Tibial nerve (tissue), 4 donors: ENCODE measurements at places on chromosomes 13 and 19. TPM values are rescaled to one million over a fixed set of nuclear protein-coding genes. Genes with fewer than 3 reads are reported as not detected.

DNA sequence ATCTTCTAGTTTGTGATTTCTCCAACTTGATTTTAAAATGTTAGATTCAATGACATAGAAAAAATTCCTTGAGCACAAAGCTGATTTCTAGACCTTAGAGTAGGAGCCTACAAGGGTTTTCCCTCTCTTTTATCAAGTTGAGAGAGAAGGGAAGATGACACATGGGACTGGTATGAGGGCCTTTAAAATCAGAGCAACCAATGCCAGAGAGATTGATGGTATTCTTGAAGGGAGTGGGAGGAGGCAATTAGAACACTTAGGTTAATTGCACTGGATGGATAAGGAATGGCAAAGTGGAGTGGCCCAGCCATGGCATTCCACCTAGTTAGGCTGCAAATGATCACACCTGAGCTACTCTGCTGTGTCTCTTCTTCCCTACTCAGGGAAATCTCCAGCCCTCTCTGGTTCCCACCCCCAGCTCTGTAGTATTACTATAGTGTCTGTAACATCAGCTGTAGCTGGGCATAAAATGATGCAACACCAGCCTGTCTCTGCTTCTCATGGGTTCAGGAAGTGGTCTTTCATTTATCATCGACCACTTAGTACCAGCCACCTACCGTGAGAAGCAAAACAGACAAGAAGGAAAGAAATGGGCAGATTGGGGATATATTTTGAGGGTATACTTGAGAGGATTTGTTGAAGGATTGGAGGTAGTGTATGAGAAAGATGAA lies 333.6 kb downstream of the DLEU7 start:
- H3K36me3 ChIP-seq = no peaks in the 10 kb centered on the region
- no peaks in the 10 kb centered on the region for H3K27me3 ChIP-seq
- no peak for DNase-seq

DNA sequence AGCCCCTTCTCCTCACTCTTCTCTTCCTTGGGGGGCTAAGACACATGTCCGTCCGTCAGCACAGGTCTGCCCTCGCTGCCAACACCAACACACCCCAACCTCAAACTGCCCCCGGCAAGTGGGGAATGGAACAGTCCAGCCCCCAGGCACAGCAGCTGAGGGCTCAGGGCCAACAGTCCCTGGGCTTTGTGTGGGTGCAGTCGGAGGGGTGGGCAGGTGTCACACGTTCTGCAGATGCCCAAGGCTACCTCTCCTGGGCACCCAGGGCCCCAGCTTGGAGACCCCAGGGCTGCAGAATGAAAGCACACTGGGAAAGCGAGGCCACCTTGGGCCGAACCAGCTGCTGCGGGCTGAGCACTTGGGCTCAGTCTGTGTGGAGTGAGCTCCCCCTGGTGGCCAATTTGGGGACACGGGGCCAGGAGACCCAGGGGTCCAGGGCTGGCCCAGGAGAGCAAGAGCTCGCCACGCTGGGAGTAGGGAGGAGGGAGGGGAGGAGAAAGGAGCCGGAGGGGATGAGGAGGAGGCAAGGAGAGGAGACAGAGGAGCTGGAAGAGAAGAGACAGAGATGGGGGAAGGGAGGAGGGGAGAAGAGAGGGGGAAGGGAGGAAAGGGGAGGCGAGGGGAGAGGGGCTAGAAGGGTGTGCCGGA lies 14.0 kb upstream of the ATP8B3 start:
- H3K27ac ChIP-seq = peak overlapping the region; percentile 30
- H3K27me3 ChIP-seq = no peaks in the 10 kb centered on the region
- peak; percentile 64 for DNase-seq
- no peaks in the 10 kb centered on the region for H3K4me1 ChIP-seq

DNA sequence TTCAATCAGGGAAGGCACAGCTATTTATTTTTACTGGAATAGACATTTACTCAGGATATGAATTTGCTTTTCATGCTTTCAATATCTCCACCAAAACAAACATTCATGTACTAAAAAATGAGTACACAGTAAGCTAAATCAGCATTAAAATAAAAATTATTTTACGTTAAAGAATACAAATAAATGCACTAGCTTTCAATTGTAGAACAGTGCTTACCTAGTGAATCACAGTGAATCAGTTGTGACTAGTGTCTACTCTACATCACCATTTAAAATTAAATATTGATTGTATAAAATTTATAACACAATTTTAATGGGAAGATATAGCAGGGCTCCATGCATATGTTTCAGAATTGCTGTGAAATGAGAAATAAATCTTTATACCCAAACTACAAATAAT lies 929.6 kb upstream of the ATXN8OS start:
- DNase-seq = no peak
- no peaks in the 10 kb centered on the region for H3K4me1 ChIP-seq
- no peak overlapping the region for H3K4me3 ChIP-seq
- H3K27ac ChIP-seq = no peak overlapping the region
- H3K27me3 ChIP-seq = no peaks in the 10 kb centered on the region

DNA sequence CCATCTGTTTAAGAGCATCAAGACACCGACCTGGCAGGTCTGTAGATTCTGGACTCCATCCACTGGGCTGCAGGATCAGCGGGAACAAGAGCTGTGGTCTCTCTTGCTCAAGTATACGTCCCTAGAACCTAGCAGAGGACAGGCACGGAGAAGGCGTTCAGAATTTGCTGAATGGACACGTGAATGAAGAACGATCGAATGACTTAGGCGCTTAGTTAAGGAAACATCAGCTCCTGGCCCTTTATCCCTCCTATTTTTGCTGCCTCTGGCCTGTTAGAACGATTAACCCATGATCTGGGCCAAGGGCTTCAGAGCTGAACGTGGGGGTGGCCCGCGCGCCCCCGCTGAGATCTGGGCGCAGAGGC lies 953 bp downstream of the DZIP1 start:
- peaks cover 11% of the 10 kb centered on the region for H3K27me3 ChIP-seq
- H3K27ac ChIP-seq = no peak overlapping the region
- no peaks in the 10 kb centered on the region for H3K36me3 ChIP-seq
- H3K4me1 ChIP-seq = peaks cover 16% of the 10 kb centered on the region
- H3K4me3 ChIP-seq = peak overlapping the region; percentile 67

- H3K27ac ChIP-seq = no peak overlapping the region
- no peaks in the 10 kb centered on the region for H3K27me3 ChIP-seq
- no peaks in the 10 kb centered on the region for H3K4me1 ChIP-seq
- DNase-seq = no peak
- H3K36me3 ChIP-seq = no peaks in the 10 kb centered on the region
Observed at GRCh38 chr13:37241786-37242185, 136.3 kb upstream of the CSNK1A1L start.

DNA sequence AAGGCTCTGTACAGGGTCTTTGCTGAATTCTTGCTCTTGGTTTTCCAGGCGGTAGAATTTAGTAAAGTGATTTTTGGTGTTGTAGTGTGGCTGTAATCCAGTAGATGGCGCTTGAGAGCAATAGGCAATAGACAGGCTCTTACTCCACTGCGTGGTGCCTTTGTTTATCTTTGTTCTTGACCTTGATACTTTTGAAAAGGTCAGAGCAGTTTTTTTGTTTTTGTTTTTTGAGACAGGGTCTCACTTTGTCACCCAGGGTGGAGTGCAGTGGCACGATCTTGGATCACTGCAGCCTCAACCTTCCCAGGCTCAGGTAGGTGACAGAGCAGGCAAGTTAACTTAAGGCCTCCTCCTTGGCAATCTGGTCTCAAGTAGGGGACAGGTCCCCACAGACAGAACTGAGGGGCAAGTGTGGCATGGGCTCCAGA lies 12.2 kb upstream of the LILRA5 start:
- no peak overlapping the region for H3K4me3 ChIP-seq
- no peaks in the 10 kb centered on the region for H3K36me3 ChIP-seq
- DNase-seq = no peak
- H3K27me3 ChIP-seq = no peaks in the 10 kb centered on the region
- H3K4me1 ChIP-seq = no peaks in the 10 kb centered on the region
- no peak overlapping the region for H3K27ac ChIP-seq

DNA sequence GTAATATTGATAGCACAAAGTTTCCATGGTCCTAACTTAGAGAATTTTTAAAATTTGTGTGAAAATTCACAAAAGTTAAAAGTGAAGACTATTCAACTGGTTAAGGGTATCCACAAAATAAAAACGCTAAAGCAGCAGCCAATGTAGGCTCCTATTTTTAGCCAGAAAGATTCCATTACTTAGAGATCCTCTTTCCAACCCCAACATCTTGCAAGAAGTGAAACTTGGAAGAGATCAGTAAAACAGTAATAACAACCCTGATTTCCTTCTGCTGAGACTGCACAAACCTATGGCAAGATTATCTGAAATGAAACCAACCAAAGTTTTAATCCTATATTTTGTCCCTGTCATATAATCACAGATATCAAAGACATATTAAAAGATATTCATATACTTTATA lies 8.5 kb downstream of the TBC1D4 start:
- peak overlapping the region; percentile 10 for H3K27ac ChIP-seq
- H3K27me3 ChIP-seq = no peaks in the 10 kb centered on the region
- no peaks in the 10 kb centered on the region for H3K36me3 ChIP-seq
- no peak for DNase-seq
- no peak overlapping the region for H3K4me3 ChIP-seq

DNA sequence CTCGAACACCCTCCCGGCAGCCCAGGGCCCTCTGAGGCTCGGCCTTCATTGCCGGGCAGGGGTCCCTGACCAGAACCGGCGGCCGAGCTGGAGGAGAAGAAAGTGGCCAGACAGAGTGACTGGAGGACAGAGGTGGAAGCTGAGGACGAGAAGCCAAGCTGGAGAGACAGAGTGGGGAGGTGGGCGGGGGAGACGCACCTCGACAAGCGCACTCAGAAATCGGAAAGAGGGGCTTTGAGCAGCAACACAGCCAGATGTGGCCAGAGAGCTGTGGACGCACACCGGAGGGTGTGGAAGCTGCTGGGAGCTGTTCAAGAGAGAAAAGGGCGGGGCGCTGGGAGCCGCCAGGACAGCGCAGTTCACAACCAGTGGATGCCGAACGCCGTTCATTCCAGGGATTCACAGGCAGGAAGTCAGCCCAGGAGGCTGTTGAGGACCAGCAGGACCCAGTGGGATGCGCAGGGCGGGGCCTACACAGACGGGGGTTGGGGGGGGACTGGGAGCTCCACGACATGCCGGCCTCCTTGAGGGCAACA lies 28.2 kb upstream of the C13orf46 start:
- no peaks in the 10 kb centered on the region for H3K27me3 ChIP-seq
- peaks cover 53% of the 10 kb centered on the region for H3K36me3 ChIP-seq
- no peak overlapping the region for H3K4me3 ChIP-seq
- no peak for DNase-seq

DNA sequence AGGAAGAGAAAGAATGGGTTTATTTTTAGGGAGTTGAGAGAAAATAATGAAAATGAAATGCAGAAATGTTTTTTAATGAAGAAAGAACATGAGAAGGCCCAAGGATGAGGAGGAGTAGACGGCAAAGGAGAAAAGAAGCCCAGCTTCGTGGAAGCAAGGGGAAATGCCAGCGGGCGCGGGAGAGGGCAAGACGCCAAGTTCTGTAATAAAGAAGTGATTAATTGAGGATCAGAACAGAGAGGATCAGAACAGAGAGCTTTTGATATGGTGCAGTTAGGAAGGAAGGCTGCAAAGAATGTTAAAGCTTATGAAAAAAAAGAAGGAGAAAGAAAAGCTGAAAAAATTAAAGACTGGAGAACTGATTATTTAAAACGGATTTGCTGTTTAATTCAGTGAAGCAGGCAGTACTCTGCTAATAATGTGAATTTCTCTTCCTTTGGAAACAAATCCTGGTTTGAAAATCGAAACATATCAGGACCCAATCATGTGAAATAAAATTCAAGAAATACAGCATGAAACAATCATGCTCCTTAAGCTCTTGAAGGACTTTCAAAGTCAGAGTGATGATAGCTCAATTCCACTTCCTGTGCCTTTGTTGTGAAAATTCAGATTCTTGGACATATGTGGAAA lies 99.3 kb upstream of the SOX1 start:
- no peak for DNase-seq
- no peaks in the 10 kb centered on the region for H3K27me3 ChIP-seq
- no peaks in the 10 kb centered on the region for H3K36me3 ChIP-seq
- no peak overlapping the region for H3K4me3 ChIP-seq
- H3K4me1 ChIP-seq = peaks cover 5% of the 10 kb centered on the region
- no peak overlapping the region for H3K27ac ChIP-seq

Gene DCT
- total RNA-seq = 0.59 TPM

Gene NOTCH3
- total RNA-seq = 34.3 TPM
